ENCODE measurements at places on chromosomes 1 and 21.
A peak's percentile ranks its signal among the peaks of the same experiment; 100 is the strongest.

DNA sequence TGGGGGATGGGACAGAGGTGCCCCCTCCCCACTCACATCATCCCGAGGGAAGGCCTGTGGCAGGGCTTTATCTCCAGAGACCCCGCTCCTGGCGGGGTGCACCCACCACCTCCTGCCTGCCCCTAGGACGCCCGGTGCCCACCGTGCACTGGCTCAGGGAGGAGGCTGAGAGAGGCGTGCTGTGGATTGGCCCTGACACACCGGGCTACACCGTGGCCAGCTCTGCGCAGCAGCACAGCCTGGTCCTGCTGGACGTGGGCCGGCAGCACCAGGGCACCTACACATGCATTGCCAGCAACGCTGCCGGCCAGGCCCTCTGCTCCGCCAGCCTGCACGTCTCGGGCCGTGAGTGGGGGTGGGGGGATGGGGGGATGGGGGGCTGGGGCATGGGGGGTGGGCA is 71.7 kb downstream of the TRIM11 start:
- DNase-seq, result no peak

DNA sequence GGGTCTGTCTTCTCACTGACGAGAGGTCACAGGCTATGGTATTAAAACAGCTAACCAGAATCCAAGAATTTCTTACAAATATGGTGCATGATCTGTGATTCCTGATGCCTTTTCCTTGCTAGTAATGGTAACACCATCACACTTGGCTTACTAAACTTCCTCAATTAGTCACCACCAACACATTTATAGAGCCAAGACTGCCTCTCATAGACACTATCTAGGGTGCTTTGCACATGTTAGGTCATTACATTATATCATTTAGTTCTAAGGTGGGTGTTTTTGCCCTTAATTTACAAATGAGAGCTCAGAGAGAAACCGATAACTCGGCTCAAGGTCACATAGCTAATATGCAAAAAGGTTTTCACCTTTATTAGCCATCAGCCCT is 8.7 kb downstream of the KIF21B start:
- no peak for DNase-seq

- DNase-seq, result no peak
Observed at GRCh38 chr21:34939673-34940331, 109.3 kb downstream of the RUNX1 start.

GRCh38 chr1:10796029-10796944 is at the start of gene CASZ1:
Gene CASZ1, minus strand, starts transcription at chr1:10796646. Its CDS starts 102,757 bp downstream, at chr1:10693889.
- DNase-seq, result peak; percentile 57

DNA sequence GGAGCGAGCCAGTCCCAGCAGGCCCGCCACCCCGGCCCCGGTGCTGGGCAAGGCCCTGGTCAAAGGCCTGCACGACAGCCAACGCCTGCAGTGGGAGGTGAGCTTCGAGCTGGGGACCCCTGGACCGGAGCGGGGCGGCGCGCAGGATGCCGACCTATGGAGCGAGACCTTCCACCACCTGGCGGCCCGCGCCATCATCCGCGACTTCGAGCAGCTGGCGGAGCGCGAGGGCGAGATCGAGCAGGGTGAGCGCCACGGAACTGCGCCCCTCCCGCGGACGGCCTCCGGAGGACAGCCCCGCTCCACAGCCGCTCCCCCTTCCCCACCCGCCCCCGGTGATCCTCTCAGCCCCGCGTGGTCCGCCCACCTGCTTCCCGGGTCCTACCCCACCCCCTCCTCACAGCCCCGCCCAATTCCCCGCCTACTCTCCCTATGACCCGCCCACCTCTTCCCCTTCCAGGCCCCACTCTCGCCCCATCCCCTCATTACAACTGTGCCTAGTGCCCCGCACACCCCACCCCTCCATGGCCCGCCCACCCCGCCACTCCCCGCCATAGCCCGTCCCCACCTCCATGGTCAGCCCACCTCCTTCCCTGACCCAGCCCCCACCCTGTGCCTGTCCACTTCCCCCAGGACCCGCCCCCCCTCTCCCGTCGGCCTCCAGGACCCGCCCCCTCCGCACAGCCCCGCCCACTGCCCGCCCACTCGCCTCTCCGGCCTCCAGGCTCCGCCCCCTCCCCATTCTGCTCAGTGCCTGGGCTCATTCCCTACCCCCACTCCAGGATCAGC is 52.7 kb downstream of the VWA5B1 start:
- DNase-seq, result no peak

GRCh38 chr1:116453481-116453880 is 80.4 kb downstream of the ATP1A1 start:
- no peak for DNase-seq

DNA sequence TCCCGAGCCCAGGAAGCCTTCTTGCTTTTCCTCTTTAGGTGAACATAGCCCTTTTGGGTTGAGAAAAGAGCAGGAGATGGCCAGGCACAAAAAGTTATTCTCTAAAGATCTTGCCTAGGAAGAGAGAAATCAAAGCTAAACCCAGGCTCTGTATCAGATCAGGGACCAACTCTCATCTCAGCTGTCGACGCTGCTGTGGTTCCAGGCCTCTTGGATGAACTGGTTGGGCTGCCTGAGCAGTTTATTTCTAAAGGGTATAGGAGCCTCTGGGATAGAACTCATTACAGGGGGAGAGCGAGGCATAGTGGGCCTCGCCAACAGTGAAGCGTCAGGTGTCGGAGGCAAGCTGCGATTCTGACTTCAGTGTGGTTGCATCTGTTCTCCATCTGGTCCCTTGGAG is 82.6 kb upstream of the F3 start:
- DNase-seq, result no peak

DNA sequence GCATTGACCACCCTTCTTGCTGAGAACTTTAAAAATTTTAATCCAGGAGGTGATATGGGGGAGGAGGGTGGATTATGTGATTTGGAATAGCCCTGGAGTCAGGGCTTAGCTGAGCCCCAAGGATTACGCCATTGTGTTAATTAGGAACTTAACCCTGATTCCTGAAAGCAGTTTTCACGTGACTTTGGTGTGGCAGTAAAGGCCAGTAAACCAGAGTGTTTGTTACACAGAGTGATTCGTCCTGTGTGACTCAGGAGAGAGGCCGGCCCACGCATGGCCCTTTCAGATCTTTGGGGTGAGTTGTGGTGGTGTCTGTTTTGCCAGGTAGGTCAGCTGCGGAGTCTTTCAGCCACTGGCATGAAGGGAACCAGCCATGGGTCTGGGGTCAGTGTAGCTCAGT is 107.6 kb downstream of the NOS1AP start:
- DNase-seq, result no peak

- DNase-seq, result no peak
Observed at GRCh38 chr21:16124378-16125138, 394.8 kb downstream of the USP25 start.

DNA sequence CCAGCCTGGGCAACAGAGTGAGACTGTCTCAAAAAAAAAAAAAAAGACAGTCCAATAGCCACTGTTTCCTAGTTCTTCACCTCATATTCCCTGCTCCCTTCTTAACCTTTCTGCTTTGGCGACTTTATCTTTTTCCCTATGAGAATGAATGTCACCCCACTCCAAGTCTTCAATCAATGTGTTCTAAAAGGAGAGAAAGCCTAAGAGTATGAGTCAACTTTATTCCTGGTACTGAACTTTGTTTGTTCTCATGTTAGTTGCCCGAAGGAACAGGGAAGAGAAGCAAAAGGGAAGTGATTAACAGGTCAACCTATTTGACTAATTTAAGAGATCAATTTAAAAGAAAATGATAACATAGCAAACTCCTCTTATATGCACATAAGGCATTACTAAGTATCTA is 39.9 kb upstream of the SLC16A1 start:
- DNase-seq, result no peak

- DNase-seq, result no peak
Observed at GRCh38 chr1:91703095-91703494, 182.9 kb downstream of the TGFBR3 start.

DNA sequence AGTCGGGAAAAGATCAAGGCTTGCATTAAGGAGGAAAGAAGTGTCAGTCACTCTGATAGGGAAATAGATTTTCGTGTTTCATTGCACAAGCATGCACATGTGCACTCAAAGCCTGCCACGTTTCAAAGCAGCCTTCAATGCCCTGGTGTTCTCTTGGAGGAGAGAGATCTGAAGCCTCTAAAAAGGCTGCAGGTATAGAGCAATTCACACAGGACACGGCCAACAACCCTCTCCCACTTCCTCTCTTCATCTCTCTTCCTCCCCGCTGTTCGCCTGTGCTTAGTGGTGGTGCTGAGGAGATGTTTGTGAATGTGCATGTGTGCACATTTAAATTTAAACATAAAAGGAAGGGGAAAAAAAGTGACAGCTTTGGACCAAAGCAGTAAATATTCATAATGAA is 117.7 kb downstream of the NUF2 start:
- DNase-seq, result no peak

DNA sequence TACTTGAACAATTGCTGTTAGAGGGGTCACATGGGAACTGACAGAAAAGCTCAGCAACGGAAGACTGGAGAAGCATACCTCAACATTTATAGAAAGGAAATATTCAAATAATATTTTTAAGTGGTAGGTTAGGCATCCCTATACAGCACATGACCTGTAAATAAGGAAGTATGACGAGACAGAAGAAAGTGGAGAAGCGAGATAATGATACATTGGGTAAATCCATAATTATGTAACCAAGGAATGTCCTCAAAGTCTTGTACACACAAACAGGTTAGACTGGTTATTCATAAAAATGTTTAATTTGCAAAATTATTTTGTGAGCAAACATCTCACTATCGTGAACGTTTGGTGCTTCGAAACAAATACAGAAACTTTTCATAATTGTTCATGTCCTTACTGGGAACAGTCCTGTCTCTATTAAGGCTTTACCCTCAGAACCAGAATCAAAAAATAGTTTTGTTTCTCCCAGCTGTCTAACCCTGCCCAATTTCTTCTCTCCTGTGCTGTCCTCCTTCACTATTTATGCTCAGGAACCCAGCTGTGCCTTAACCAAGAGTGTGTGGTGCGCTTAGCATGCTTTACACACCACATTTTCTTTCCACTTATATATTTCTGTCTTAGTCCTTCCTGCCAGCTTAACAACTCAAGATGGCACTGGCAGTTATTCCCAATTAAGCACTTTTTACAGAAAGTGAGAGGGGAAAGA is 10.2 kb downstream of the KMO start:
- DNase-seq, result no peak

GRCh38 chr21:33067457-33067856 is 2.5 kb upstream of the OLIG1 start:
- no peak for DNase-seq

DNA sequence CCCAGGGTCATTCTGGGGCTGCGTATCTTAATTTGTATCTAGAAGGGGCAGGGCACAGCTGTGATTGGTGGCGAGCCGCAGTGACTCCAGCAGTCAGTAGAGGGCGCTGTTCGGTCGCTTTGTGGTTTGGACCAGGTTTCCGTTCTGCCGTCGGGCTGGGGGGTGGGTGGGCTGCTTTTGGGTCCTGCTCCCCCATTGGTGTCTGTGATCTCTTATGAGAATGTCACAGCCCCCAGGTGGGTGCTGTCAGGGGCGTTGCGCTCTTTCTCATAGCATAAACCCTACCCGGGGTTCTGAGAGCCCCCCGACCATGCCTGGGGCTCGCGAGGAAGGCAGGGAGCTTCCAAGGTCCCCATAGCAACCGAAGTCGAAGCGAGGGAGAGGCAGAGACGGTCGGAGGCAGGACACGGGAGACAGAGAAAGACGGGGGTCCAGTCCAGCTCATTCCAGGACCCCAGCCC is 5.4 kb downstream of the TFF3 start:
- no peak for DNase-seq

- DNase-seq, result no peak
Observed at GRCh38 chr1:53651356-53651755, 87.6 kb downstream of the GLIS1 start.

GRCh38 chr1:85838238-85838637 is 130.0 kb upstream of the ZNHIT6 start:
- DNase-seq, result no peak

DNA sequence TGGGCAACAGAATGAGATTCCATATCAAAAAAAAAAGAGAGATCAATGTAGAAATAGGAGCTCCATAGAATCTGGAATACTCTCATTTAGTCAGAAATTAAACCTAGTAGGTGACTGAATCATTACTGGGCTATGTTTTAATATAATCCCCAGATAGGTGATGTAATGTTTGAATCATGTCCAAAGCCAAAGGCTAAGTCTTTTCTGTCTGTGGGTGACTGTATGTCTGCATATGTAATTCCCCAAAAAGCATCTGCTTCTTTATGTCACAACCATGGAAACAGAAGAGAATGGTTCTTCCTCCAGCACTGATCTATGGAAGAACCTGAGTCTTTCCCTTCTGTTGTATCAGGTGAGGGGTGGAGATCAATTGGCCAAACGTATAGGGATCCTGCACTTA is 5.8 kb downstream of the LAMC2 start:
- DNase-seq, result no peak

DNA sequence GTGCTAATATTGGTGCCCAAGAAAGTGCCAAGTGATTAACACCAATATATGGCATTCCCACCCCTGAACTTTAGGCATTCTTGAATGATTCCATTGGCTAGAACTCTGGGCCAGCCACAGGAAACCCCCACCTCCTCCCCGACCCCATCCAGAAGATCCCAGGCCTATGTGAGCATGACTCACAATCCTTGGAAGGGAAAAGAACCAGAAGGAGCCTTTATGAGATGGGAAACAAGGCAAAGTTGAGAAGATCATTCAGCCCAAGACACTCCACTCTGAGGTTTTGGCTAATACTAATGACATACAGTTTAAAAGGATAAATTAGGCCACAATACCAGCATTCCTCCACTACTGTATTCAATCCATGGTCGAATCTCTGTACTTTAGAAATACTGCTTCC is 21.8 kb downstream of the ELK4 start:
- no peak for DNase-seq

DNA sequence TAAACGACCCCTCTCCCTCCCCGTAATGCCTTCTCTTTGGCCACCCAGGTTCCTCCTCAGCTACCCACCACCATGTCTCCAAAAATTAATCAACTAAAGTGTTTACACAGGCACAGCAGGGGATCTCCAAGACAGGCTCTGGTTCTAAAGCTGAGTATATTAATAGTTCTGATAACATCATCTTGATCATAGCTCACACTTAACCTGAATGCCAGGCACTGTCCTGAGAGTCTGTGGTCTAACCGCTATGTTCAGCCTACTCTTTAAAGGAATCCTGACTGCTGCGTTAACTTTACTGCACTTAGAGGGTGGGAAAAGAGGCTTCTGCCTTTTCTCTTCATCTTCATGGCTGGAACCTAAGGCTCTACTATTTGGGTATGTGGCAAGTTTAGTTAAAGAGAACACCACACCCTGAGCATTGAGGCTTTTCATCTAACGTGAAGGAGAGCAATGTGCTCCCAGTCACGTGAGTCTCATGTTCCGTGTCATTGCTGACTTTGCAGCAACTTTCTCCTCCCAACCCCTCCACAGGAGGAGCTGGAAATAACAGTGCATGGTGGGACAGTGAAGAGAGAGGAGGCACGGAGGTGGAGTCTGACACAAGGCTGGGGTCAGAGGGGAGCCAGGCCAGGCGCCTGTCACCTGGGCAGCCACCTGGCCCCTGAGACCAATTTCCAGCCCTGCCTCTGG is 86.4 kb downstream of the FAM78B start:
- DNase-seq, result no peak

- DNase-seq, result no peak
Observed at GRCh38 chr21:21688889-21689288, 690.7 kb downstream of the NCAM2 start.

All from NCI-H1436 treated with DMSO at 0.1 percent for 48 hours (cell line).